Gastrocnemius medialis (tissue), 4 donors: ENCODE measurements at places on chromosomes 1 and 21. TPM values are rescaled to one million over a fixed set of nuclear protein-coding genes. Genes with fewer than 3 reads are reported as not detected.
A peak's percentile ranks its signal among the peaks of the same experiment; 100 is the strongest.

GRCh38 chr1:164296172-164296571, 262.8 kb upstream of the PBX1 start:
- no peak for DNase-seq
- no peaks in the 10 kb centered on the region for H3K36me3 ChIP-seq
- no peaks in the 10 kb centered on the region for H3K4me1 ChIP-seq
- H3K27ac ChIP-seq = no peak overlapping the region

GRCh38 chr1:229070168-229070567, 200.7 kb upstream of the RAB4A start:
- peak; percentile 62 for DNase-seq
- no peaks in the 10 kb centered on the region for H3K4me1 ChIP-seq
- no peaks in the 10 kb centered on the region for H3K27me3 ChIP-seq
- H3K4me3 ChIP-seq = no peak overlapping the region

Gene LCE1D
- not detected for total RNA-seq

Gene CMPK1
- total RNA-seq = 83.1 TPM

Gene RHD
- not detected for total RNA-seq

GRCh38 chr21:34713621-34714020, 44.8 kb downstream of the CLIC6 start:
- H3K4me1 ChIP-seq = no peaks in the 10 kb centered on the region
- H3K36me3 ChIP-seq = no peaks in the 10 kb centered on the region
- no peak overlapping the region for H3K27ac ChIP-seq
- H3K27me3 ChIP-seq = no peaks in the 10 kb centered on the region
- H3K4me3 ChIP-seq = no peak overlapping the region

- no peak overlapping the region for H3K27ac ChIP-seq
- no peaks in the 10 kb centered on the region for H3K36me3 ChIP-seq
- H3K4me1 ChIP-seq = no peaks in the 10 kb centered on the region
Measured at GRCh38 chr21:45516671-45517151, 25.5 kb downstream of the SLC19A1 start.

DNA sequence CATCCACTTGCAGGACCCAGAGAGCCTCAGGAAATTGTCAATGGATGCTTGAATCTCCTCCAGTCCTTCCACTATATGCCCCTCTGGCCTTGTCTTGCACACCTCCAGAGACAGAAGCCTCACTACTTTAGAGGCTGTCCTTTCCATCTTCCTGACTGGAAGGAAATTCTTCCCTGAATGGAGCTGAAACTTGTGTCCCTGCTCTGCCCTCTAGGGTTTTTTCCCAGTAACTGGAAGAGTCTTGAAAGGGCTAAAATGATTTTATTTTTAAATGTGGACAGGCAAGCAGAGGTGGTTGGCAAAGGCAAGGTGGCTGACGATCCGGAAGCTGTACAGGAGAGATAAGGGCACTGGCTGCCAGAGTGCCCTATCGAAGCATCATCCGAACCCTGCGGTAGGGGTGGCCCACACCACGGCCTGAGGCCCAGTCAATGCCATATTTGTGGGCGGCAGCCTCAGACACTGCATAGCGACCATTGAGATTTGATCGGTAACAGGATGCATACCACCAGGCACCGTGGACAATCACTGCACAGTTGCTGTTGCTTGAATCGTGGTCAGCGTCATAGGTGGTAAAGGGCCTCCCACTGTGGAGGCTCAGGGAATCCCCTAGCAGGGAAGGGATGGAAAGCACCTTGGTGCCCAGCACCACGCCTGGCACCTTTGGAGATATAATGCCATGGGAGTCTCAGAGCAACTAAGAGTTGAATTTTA, 2.3 kb upstream of the MAP3K6 start:
- no peaks in the 10 kb centered on the region for H3K27me3 ChIP-seq
- no peak overlapping the region for H3K27ac ChIP-seq
- no peak for DNase-seq
- H3K36me3 ChIP-seq = no peaks in the 10 kb centered on the region

Gene NBPF12
- 2.3 TPM for total RNA-seq

DNA sequence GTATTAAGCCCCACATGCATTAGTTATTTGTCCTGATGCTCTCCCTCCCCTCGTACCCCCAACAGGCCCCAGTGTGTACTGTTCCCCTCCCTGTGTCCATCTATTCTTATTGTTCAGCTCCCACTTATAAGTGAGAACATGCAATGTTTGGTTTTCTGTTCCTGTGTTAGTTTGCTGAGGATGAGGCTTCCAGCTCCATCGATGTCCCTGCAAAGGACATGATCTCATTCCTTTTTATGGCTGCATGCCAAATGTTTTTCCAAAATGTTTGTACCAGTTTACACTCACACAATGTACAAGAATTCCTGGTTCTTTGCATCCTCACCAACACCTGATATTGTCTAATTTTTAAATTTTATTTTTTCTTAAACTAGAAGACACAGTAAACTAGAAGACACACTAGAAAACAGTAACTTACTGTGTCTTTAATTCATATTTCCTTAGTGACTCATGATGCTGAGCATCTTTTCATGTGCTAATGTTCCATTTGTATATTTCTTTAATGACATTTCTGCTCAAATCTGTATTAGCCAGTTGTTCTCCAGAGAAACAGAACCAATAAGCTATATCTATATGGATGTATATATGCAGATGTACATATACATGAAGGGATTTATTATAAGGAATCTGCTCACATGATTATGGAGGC, 19.4 kb upstream of the USP1 start:
- no peak overlapping the region for H3K4me3 ChIP-seq
- H3K36me3 ChIP-seq = no peaks in the 10 kb centered on the region
- no peak for DNase-seq
- no peak overlapping the region for H3K27ac ChIP-seq
- no peaks in the 10 kb centered on the region for H3K27me3 ChIP-seq
- H3K4me1 ChIP-seq = no peaks in the 10 kb centered on the region

- no peak for DNase-seq
- H3K27me3 ChIP-seq = no peaks in the 10 kb centered on the region
- H3K4me3 ChIP-seq = no peak overlapping the region
- H3K36me3 ChIP-seq = no peaks in the 10 kb centered on the region
- no peak overlapping the region for H3K27ac ChIP-seq
Measured at GRCh38 chr1:207984831-207985572, 74.1 kb upstream of the CD34 start.

DNA sequence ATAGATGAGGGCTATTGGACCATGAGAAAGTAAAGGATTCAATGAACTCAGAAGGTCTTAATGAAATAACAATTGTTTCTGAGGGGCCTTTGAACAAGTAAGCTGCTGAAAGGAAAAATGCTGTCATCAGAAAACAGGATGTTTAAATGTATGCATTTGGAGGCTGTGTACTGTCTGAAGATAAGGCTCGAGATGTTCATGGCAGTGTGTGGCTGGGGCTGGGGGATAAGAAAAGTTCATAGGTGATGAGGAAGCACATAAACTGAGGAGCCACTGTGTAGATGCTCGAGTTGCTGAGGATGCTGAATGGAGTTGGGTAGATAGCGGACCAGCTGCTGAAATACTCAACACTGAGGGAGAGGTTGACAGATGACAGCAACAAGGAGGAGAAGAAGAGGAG, 17.8 kb downstream of the THEM4 start:
- H3K36me3 ChIP-seq = no peaks in the 10 kb centered on the region
- no peak overlapping the region for H3K27ac ChIP-seq
- no peak overlapping the region for H3K4me3 ChIP-seq
- no peak for DNase-seq
- no peaks in the 10 kb centered on the region for H3K27me3 ChIP-seq
- H3K4me1 ChIP-seq = no peaks in the 10 kb centered on the region

Gene LY9
- total RNA-seq = not detected

DNA sequence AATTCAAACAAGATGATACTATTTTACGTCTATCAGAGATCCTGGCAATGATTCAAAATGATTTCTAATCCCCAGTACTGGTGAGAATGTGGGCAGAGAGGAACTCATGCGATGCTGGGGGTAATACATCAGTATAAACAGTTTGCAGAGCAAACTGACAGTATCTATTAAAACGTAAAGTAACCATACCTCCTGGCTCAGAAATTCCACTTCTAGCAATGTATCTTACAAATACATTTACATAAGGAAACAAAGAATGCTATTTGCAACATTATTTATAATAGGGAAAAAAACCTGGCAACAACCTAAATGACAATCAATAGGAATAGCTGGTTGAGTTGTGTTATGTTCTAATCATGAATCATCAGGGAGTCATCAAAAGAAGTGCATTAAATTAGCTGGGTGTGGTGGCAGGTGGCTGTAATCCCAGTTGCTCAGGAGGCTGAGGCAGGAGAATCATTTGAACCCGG, 15.9 kb downstream of the RCAN1 start:
- H3K27ac ChIP-seq = no peak overlapping the region
- no peak overlapping the region for H3K4me3 ChIP-seq
- H3K27me3 ChIP-seq = no peaks in the 10 kb centered on the region
- no peak for DNase-seq
- no peaks in the 10 kb centered on the region for H3K36me3 ChIP-seq

Gene CDCP2
- total RNA-seq = not detected

- H3K27me3 ChIP-seq = no peaks in the 10 kb centered on the region
- no peak overlapping the region for H3K27ac ChIP-seq
- no peak for DNase-seq
- peaks cover 58% of the 10 kb centered on the region for H3K4me1 ChIP-seq
Measured at GRCh38 chr1:27519331-27520258, 29.6 kb upstream of the WASF2 start.

DNA sequence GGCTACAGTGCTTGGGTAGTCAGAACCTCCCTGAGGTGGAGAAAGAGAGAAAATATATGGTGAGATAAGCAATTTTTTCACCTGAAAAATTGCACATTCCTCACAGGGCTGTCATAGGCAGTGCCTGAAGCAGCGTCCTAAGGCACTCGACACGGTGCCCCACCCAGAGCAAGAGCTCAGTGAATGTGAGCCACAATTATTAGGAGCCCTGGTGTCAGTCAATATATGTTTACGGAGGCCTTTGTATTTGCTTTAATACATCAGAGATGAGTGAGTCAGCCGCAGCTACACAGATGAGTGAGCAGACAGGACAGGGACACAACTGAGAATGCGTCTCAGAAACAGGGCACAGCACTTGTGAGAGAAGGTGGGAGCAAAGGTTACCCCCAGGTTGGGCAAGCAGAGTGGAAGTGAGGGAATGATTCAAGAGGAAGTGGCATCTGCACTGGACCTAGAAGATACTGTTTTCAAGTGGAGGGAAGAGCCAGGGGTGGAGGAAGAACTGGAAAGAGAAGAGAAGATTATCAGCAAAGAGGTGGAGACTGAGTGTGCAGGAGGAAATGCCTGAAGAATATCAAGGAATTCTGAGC, 5.2 kb upstream of the PIGC start:
- DNase-seq = no peak
- no peaks in the 10 kb centered on the region for H3K36me3 ChIP-seq
- no peak overlapping the region for H3K27ac ChIP-seq
- no peak overlapping the region for H3K4me3 ChIP-seq
- peaks cover 39% of the 10 kb centered on the region for H3K4me1 ChIP-seq
- H3K27me3 ChIP-seq = no peaks in the 10 kb centered on the region

- H3K4me1 ChIP-seq = no peaks in the 10 kb centered on the region
- no peak for DNase-seq
- H3K27me3 ChIP-seq = no peaks in the 10 kb centered on the region
- H3K36me3 ChIP-seq = no peaks in the 10 kb centered on the region
- H3K4me3 ChIP-seq = no peak overlapping the region
Measured at GRCh38 chr1:165941531-165941930, 114.1 kb downstream of the UCK2 start.

- no peaks in the 10 kb centered on the region for H3K36me3 ChIP-seq
- H3K4me3 ChIP-seq = no peak overlapping the region
Measured at GRCh38 chr1:227234998-227235405, 83.3 kb downstream of the CDC42BPA start.

Gene LRRC38
- 2.1 TPM for total RNA-seq

DNA sequence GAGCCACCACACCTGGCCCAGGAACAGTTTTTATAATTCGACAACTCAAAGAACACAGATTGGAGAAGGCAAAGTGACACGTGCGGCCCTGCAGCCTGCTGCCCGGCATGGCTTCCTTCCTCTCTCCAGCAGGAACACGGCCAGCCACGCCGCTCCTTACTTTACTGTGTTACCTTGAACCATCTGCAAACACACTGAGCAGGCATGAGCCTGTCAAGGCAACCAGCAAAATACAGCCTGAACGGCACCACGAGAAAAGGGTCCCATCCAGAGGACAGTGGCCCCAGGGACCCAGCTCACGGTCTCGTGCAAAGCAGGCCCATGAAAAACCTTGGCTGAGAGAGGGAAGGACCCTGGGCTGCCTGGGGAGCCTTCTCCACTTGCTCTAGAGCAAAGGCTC, 38.8 kb downstream of the NPHP4 start:
- H3K36me3 ChIP-seq = no peaks in the 10 kb centered on the region
- no peak overlapping the region for H3K4me3 ChIP-seq
- H3K27ac ChIP-seq = no peak overlapping the region
- no peaks in the 10 kb centered on the region for H3K4me1 ChIP-seq

- no peak overlapping the region for H3K4me3 ChIP-seq
- H3K27ac ChIP-seq = no peak overlapping the region
- H3K4me1 ChIP-seq = no peaks in the 10 kb centered on the region
- H3K27me3 ChIP-seq = no peaks in the 10 kb centered on the region
- no peak for DNase-seq
Measured at GRCh38 chr1:163063610-163064009, 5.6 kb upstream of the RGS4 start.

DNA sequence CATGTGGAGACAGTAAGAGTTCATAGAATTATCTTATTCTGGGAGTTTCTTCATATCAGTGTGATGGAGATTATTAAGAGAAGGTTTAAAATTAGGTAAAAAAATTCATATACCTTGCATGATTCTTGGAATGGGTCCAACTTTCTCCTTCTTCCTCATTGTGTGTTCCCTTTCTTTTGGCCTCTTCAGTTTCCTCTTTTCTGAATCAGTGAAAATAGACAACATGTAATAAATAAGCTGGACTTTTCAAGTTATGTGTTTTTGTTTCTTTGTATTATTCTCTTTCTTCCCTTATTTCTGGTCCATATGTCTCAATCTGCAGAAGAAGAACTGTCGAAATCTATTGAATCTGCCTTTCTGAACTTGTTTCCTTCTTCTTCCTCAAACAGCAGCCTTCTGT, 30.5 kb downstream of the C4BPA start:
- H3K27me3 ChIP-seq = no peaks in the 10 kb centered on the region
- no peak for DNase-seq
- H3K36me3 ChIP-seq = no peaks in the 10 kb centered on the region
- H3K27ac ChIP-seq = no peak overlapping the region

Gene RNF11
- 86.5 TPM for total RNA-seq

Gene CSMD2
- not detected for total RNA-seq

Gene CD5L
- not detected for total RNA-seq

DNA sequence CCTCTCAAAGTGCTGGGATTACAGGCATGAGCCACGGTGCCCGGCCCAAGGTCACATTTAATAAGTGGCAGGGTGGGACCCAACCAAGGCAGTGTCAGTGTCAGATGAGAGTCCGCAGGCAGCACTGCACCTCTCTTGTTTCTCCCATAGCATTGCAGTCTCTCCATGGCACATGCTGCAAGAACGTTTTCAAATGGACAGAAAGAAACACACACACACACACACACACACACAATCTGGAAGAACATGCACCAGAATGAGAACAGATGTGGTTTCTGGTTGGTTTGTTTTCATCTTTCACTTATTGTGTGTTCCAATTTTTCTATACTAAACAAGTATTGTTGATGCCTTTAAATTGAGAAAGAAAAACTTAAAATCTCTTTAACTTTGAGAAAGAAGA, 126.5 kb downstream of the SYF2 start:
- no peak overlapping the region for H3K4me3 ChIP-seq
- H3K36me3 ChIP-seq = no peaks in the 10 kb centered on the region
- no peak for DNase-seq
- no peak overlapping the region for H3K27ac ChIP-seq
- H3K4me1 ChIP-seq = no peaks in the 10 kb centered on the region
- no peaks in the 10 kb centered on the region for H3K27me3 ChIP-seq
